ENCODE measurements at places on chromosomes 5 and 9.

DNA sequence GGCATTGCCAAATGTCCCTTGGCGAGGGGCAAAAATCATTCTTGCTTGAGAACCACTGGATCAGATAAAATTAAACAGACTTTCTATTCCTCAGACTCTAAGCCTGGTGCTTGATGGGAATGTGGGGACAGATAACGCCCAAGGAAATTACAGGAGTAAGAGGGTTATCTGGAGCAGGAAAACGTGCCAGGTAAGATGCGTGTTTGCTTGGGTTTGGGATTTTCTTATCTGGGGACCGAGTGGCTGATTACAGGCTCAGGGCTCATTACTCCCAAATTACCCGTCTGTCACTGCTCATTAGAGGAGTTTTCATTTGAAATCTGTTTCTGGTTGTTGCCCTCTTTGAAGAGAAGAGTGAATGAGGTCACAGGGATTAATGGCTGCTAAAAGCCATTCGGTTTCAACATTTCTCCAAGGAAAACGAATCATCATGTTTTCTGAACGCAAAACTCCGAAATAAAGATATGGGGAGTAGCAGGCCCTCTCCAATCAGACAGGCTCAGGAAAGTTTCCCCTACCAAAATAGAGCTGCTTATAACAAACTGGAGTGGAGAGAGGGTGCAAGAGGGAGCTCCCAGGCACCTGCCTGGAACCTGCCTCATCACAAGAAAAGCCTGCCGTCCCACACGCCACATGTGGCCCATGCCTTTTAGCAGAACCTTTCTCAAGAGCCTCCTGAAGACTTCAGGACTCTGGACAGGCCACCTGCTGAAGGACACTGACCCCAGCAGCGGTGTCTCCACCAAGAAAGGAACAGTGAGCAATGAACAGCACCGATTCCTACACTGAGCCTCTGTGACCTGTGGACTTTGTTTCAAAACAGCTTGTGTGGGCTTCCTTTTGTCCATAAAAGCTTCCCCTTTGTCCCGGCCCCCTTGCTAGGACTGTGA lies 136.4 kb downstream of the ICE1 start:
- no peak for DNase-seq

- no peak for DNase-seq
Observed at GRCh38 chr5:177393206-177393765, 7.2 kb downstream of the PFN3 start.

DNA sequence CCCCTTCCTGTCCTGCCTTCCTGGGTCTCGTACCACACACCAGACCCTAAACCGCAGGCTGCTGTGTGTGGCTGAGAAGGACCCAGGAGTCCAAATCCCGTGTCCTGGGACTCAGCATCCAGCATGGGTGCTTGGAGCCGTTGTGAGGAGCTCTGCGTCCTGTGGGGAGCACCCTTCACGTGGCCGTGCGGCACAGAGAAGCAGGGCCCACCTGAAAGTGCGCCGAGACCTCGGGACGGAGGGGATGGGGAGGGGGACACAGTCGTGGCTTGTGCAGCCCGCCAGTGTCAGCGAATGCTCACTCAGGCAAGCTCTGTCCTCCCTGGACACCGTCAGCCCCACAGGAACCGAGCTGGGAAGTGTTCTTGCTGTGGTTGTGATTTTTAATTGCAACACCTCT lies 244.6 kb downstream of the CACNA1B start:
- no peak for DNase-seq

DNA sequence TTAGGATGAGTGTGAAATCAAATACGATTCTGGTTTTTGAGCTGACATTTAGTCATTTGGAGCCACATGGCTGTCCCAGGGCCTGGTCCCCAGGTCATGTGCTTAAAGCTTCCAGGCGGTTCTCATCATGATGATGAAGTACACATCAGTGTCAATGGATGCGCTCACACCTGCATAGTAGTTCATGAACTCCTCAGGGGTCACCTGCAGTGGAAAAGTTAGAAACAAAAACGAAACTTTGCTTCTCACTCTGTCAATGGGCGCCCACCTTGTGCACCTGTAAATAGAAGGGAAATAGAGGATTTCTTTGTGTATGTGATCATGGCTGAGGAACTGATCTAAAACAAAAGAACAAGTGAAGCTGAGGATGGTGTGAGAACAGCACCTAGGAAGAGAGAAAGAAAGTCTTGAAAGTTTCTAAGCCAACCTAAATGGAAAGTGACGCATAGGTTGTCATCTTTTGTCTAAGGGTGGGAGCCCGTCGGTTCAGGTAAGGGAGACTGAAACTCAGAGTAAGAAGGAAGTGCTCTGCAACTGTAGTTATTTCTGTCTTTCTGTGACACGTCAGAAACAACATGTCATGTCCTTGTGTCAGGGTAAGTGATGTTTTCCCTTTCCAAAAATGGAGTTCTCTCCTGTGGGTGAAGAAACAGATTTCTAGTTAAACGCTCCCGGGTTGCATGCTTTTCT lies 33.8 kb downstream of the CAPSL start:
- DNase-seq, result no peak

- no peak for DNase-seq
Observed at GRCh38 chr5:133343196-133343595, 269.1 kb downstream of the FSTL4 start.

DNA sequence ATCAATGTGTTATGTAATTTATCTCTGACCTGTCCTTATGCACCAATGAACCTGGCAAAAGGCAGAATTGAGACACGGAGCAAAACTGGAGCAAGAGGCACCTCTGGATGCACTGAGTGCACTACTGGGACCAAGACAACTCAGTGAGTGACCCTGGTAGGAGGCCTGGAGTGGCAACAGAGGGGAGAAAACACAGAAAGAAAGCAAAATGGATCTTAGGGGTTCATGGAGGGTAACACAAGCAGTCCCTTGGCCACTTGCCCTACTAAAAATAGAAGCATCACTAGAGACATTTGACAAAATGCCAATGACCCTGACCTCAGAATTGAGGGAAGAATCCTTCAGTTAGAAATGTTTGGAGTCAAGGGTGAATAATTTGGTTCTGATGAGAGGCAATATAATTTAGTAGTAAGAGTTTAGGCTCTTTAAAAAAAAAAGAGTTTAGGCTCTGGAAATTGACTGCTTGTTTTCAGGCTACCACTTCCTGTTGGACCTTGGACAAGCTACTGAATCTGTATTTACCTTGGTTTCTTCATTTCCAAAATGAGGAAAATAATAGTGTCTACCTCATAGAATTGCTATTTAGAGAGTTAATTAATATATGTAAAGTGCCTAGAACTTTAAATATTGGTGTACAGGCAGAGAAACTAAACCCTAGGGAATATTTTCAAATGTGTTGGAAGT lies 234.9 kb upstream of the TARS1 start:
- no peak for DNase-seq

- no peak for DNase-seq
Observed at GRCh38 chr9:38277601-38278200, 114.8 kb upstream of the ALDH1B1 start.

- peak; percentile 37 for DNase-seq
Observed at GRCh38 chr5:119451561-119451960, 736 bp upstream of the HSD17B4 start.

- no peak for DNase-seq
Observed at GRCh38 chr5:90111364-90112032, 298.1 kb downstream of the CETN3 start.

DNA sequence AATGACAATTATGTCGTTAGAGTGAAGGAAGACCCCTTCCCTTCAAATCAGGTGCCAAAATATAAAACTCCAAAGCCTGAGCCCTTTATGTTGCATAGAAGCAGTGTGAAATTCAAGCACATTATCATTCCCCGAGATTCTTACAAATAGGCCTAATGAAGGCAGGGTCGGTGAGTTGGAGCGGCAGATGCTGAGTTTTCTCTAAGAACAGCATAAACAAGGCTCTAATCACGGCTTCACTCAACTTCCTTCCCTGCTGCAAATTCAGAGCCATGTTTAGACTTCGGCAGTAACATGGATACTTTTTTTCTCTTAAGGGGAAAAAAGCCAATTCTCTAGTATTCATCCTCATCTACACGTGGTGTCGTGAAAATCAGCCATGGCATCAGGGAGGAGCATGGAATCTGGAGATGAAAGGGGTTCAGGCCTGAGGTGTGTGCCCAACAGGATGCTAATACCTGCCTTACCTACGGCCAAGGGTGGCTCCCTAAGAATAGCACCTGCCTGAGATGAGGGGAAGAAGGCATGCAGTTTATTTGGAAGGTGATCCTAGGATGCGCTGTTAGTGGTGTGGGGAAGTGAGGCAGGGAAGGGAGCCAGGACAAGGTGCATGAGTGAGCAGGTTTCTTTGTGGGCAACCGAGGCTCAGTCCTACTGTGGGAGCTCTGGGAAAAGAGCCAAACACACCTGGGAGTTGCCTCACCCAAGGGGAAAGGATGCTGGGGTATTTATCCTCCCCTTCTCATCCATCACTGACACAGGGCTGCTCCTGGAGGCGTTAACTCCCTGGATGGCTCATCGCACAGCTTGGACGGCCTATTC lies 146.8 kb upstream of the TBC1D2 start:
- no peak for DNase-seq

DNA sequence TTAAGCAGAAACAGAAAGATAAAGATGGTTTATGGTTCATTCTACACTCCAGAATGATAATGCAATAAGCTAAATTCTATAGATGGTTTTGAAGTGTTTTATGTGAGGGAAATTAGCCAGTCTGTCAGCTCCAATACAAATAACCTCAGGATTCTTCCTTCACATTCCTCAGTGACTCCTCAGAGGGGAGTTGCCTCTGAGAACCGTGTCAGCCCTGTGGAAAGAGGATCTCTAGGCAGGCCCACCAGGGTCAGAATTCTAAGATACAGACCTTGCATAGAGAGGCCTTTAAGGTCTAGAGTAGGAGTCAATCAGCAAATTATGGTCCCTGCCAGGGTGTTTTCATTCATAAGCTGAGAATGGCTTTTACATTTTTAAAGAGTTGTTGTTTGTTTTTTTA lies 26.6 kb downstream of the RUSC2 start:
- no peak for DNase-seq

DNA sequence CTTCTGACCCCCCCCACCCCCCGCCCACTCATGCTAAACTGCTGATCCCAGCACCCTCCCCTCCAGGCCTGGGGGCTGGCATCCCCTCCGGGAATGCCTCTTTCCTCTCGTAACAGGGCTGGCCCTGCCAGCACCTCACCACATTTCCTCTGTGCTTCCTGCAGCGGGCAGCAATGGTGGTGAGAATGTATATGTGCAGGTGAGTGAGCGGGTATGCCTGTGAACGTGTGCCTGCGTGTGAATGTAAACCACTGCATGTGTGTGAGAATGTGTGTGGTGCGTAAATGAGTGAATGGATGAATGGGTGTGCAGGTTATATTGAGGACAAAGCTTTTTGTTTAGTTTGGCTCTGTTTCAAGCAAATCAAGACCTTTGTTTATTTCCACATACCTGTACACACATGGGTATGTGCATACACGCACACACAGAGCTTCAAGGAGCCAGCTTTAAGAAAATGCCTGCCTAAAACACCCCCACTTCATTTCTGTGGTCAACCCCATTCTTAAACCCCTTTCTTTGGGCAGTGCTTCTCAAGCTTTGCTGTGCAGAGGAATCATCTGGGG lies 95.7 kb upstream of the SHB start:
- no peak for DNase-seq

GRCh38 chr9:97563458-97564135 lies 62.1 kb downstream of the TMOD1 start:
- no peak for DNase-seq

GRCh38 chr5:170169996-170170395 lies 62.8 kb upstream of the C5orf58 start:
- no peak for DNase-seq

DNA sequence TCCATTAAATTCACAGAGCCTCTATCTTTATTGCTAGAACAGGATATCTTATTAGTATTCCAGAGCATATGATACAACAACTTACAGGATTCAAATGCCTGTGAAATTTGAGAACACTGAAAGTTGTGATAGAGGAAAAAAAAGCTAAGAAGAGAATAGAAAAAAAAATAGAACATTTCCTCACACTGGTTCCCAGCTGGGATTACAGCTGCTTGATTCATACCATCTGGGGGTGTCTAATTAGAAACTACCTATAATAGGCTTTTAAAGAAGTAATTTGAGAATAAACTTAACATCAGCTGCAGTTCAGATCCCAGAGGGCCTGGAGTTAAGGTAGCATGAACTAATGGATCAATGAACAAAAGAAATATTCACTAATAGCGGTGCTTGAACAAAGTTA lies 922.0 kb downstream of the CDH12 start:
- DNase-seq, result no peak

GRCh38 chr5:132069561-132069960 lies 4.0 kb upstream of the CSF2 start:
- DNase-seq, result no peak

GRCh38 chr9:94526951-94527350 lies 27.9 kb upstream of the PCAT7 start:
- DNase-seq, result no peak
